ENCODE measurements at places on chromosomes 4 and X.

DNA sequence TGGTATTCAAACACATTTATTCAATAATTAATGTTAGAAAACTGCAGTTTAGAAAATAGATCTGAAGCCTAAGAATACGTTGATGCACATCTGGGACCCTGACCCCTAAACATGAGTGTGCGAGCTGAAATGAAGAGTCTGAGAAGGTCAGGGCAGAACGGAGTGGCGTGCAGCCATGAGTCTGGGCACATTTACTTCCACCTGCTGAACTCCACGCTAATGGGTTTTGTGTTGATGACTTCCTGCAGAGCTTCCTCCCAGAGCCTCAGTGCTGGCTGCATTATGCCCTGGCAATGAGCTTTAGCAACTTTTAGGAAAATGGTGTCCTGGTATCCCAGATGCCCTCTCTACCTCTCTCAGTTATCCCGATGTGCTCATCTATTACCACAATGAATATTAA lies 53.1 kb downstream of the FAM114A1 start:
- DNase-seq = no peak

- DNase-seq = no peak
Measured at GRCh38 chrX:119132961-119133360, 5.3 kb upstream of the KIAA1210 start.

GRCh38 chr4:22848332-22848731 lies 155.6 kb downstream of the GBA3 start:
- no peak for DNase-seq

- DNase-seq = no peak
Measured at GRCh38 chrX:35406386-35406785, 391.8 kb upstream of the MAGEB16 start.

GRCh38 chr4:153221783-153222706 lies 17.8 kb downstream of the TRIM2 start:
- no peak for DNase-seq

GRCh38 chr4:48841045-48841827 lies 10.3 kb downstream of the OCIAD1 start:
- no peak for DNase-seq

DNA sequence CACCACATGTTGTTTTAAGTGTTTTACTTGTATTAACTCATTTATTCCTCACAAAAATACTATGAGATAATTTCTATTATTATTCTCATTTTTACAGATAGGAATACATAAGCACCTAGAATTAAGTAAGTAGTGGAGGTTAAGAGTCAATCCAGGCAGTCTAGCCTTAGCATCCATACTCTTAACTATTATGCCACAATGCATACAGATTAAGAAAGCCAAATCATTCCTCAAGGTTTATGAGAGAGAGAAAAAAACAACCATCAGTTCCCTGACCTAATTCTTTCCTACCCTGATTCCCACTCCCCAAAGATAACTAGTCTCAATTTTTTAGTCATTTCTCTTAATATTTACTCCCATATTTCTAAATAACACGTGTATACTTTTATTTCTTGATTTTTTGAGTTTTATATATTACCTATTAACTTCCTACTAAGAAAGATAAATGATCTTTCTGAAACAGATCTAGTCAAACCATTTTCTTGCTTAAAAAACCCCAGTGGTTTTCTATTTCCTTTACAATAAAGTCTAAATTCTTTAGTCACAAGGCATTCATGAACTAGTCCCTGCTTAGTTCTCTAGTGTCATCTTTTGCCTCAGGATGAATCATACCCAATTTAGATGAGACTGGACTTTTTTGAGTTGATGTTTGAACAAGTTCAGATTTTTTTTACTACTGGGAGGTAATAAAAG lies 16.0 kb downstream of the UBA6 start:
- no peak for DNase-seq

GRCh38 chrX:151543706-151544105 lies 19.8 kb upstream of the PASD1 start:
- no peak for DNase-seq

- DNase-seq = no peak
Measured at GRCh38 chrX:4809571-4809970, 1096.1 kb upstream of the PRKX start.

DNA sequence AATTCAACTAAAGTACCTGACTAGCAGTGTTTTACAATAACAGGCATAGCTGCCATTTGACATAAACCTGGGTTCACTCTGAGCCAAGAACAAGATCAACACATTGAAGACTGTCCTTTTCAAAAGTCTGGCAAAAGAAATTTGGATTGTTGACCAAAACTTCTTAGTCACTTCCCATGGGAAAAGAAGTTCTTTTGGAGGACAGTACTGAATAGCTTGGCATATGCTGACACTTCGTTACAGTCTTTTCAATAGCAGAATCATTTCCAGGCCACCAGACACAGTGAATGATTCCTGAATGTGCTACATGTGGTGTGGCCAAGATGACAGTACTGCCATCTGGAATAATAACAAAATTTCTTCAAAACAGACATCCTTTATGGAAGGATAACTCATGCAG lies 560.3 kb downstream of the GRID2 start:
- DNase-seq = no peak

DNA sequence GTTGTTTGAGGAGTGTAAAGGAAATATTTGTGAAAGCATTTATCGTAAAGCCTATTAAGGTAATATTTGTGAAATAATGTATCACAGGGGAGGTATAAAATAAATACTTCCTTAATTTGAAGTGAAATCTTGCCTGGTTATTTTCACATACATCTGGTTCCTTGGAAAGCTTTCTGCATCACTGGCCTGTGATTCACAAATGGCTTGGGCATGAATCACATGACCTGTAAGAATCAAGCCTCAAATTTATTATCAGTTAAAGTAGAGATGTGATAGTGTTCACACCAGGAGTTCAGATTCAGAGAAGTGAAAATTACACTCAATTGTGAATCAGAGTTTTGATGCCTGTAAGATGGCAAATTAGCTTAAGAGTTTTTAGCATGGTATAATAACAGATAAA lies 1911.4 kb downstream of the STIM2 start:
- DNase-seq = no peak

DNA sequence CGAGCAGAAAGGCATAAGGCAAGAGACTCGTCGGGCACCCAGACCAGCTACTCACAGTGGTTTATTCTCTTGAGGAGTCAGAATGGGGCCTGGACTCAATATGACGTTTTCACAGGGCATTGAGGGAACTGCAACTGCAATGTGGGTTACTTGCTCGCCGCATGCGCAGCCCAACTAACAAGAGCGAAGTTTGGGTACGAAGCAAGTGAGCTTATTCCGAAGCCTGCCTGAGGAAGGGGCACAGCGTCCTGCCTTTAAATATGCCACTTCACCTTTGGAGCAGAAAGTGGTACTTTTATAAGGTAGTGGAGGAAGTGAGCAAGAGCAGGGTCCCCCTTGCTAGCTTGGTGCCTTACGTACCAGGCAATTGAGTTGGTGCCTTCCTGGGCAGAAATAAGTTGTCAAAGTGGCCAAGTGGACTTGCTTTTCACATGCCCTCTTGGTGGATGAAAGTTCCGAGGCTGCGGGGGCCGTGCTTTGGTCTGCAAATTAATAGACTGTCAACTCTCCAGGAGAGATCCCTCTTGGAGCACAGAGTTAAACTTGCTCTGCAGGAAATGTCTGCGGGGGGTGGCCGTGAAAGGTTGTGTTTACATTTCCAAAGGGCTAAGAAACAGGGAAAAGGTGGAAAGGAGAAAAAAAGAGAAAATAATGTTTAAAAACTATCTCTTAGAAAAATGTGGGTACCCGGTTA lies 480.4 kb downstream of the TRIML1 start:
- no peak for DNase-seq

- DNase-seq = no peak
Measured at GRCh38 chr4:37590016-37590415, 96.2 kb downstream of the RELL1 start.

GRCh38 chrX:120372667-120373370 lies 10.9 kb downstream of the ATP1B4 start:
- DNase-seq = no peak
